ENCODE measurements at places on chromosomes 16 and 17.

DNA sequence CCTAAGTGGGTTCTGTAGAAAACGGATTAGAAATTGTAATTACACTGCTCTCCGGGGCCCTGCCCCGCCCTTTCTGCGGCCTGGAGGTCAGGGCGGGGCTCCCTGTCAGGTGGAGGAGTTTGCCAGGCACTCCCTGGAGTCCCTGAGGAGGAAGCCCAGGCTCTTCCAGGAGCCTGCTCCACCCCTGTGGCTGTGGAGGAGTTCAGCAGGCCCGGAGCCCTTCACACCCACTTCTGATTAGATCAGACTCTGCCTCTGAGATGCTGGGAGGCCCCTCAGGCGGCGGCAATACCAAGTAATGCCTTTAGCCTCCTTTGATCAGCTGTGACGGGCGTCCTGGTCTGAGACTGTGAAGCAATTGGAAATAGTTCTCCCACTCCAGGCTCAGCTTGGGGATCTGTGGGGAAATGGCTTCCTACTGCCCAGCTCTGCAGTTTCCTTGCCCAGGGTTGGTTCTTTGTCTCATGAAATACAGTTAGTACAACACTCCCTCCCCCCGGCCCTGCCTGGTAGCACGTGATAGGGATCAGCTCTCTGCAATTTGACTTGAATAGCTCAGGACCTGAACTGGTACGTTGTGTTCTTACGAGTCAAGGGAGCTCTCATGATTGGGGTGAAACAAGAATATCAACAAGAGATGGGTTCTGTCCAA is 22.3 kb downstream of the BAIAP2 start:
- DNase-seq: no peak

GRCh38 chr16:10391339-10391738 is 5.5 kb downstream of the ATF7IP2 start:
- DNase-seq: no peak

DNA sequence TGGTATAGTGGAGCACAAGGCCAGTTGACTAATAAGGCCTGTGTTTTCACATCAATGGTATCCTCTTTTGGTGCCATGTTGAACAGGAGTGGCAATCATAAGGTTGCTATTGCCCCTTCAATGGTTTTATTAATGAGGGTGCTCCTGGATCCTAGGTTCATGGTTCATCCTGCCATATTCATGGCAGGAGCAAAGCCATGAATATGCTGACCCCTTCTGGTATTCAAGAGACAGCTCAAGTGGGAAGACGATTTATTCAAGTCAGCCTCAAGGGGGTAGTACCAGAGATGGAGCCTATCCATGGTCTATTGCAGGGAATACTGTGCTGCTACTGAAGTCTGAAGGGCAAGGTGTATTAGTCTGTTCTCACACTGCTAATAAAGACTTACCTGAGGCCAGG is 2.6 kb downstream of the ABCA9 start:
- DNase-seq: no peak

GRCh38 chr17:32803544-32803943 is 73.4 kb downstream of the MYO1D start:
- DNase-seq: no peak

- DNase-seq: no peak
These were observed 78.9 kb downstream of the ENGASE start for GRCh38 chr17:79153367-79154130.

- no peak for DNase-seq
These were observed 174.2 kb downstream of the TANC2 start for GRCh38 chr17:63140255-63140654.

GRCh38 chr16:70768203-70768580 is 32.8 kb downstream of the VAC14 start:
- no peak for DNase-seq

DNA sequence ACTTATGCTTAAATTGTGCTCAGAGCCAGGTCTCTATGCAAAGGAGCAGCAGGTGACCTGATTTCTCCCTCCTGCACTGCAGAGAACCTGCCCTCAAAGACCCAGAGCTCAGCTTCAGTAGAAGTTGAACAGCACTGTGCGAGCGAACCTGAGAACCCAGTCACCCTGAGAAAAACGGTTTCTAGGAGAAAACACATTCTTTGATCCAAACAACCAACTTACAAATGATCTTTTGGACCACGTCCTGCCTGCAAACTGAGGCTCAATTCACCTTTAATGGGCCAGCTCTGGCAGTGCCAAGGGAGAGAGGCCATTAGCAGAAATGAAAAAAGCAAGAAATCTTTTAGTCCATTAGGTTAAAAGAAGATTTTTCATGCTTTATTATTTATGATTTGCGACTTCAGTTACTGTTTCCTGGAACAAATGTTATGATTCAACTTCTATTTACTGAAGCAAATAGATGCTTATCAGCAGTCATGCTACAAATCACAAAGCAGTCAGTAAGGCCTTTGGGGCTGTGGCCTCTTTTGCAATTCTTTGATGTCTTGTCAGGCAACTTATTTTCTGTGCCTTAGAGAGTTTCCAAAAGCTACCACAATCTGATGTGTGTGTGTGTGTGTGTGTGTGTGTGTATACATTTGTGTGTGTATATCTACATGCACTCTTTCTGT is 65.7 kb upstream of the LRRC37A3 start:
- peak; percentile 40 for DNase-seq

GRCh38 chr17:14688134-14688533 is 387.3 kb downstream of the HS3ST3B1 start:
- no peak for DNase-seq

DNA sequence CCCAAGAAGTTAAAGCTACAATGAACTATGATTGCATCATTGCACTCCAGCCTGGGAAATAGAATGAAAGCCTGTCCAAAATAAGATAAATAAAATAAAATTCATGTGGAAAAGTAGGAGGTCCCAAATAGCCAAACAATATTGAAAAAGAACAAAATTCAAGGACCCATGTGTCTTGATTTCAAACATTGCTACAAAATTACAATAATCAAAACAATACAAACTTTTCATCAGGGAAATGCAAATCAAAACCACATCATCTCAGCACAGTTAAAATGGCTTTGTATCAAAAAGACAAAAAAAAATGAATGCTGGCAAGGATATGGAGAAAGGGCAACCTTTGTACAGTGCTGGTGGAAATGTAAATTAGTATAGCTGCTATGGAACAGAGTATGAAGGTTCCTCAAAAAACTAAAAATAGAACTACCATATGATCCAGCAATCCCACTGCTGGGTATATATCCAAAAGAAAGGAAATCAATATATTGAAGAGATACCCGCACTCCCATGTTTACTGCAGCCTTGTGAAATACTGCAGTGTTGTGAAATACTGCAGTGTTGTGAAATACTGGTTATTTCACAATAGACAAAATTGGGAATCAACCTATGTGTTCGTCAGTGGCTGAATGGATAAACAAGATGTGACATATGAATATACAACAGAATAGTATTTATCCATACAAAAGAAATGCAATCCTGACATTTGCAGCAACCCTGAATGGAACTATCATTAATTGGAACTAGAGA is 24.5 kb upstream of the ZNF287 start:
- no peak for DNase-seq
